Stimulated activated CD8-positive, alpha-beta memory T cell treated with anti-CD3 and anti-CD28 coated beads, Interleukin-15, amount 100 ng/mL, for 24 hours (primary cell): ENCODE measurements at places on chromosomes 1 and 21.
A peak's percentile ranks its signal among the peaks of the same experiment; 100 is the strongest.

- no peak for DNase-seq
Observed at GRCh38 chr1:207361889-207362288, 40.4 kb downstream of the CD55 start.

- no peak for DNase-seq
Observed at GRCh38 chr1:119674835-119675289, 26.8 kb upstream of the ZNF697 start.

DNA sequence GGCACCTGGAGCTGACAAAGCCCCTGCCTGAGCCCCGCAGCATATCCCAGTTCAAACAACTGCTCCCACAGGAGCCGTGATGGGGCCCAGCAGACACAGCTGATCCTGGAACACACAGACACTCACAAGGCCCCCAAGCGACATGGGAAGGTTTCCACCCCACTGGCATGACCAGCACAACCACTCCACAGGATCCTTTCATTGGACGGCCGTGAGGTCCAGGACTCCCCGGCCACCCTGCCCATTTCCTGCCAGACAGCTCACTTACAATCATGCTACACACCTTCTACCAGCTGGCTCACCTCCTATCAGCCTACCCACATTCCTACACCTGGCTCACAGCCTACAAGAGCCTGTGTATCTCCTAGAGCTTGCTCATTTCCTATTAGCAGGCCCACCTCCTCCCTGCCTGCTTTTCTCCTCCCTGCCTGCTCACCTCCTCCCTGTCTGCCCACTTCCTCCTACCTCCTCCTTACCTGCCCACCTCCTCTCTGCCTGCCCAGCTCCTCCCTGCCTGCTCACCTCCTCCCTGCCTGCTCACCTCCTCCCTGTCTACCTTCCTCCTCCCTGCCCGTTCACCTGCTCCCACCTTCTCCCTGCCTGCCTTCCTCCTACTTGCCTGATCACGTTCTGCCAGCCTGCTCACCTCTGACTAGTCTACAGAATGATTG is 73.9 kb downstream of the MATN1 start:
- DNase-seq: no peak

DNA sequence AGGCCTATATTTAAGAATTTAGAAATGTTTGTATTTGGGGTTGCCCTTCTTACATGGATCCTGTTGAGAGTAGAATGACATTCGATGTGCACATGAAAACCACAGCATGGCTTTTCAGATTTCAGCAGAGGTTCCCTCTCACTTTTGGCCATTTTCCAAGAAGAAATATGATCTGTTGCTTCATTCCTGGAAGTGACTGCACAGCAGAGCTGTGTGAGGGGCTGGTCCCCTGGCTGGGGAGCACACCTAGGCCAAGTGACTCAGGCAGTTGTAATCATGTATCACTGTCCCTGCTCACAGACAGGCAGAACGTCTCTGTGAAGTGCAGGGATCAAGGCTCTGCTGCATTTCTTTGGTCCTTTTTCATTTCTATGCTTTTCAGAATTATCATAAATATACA is 32.3 kb downstream of the AGT start:
- DNase-seq: no peak

GRCh38 chr1:215845234-215845891 is 278.3 kb downstream of the KCTD3 start:
- no peak for DNase-seq

GRCh38 chr1:155334962-155335361 is 14.3 kb downstream of the RUSC1 start:
- DNase-seq: no peak

DNA sequence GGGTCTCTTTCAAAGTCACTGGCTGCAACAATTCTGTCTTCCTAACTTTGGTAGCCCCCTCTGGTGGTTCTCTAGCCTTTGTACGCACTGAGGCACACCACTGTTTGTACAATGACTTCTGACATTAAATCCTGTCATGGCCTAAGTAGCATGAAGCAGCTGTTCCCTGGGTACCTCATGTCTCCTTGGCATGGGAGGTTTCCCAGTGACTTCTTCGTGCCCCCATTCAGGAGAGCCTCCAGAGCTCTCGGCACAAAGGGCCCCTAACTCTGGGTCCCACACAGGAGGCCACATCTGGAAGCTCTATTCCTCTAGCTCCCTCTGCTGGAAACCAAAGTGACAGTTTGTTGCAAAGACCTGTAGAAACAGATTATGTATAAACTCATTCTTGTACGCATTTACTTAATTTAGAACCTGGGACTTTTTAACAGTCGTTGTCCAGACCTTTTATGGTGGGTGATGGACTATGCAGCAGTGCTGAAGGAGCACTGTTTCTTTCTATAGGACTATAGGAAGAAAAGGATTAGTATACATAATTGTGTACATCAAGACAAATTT is 13.4 kb downstream of the SWT1 start:
- no peak for DNase-seq

- DNase-seq: no peak
Observed at GRCh38 chr1:62744611-62745577, 39.0 kb upstream of the ATG4C start.

- DNase-seq: no peak
Observed at GRCh38 chr1:211576717-211577116, 2.2 kb downstream of the SLC30A1 start.

DNA sequence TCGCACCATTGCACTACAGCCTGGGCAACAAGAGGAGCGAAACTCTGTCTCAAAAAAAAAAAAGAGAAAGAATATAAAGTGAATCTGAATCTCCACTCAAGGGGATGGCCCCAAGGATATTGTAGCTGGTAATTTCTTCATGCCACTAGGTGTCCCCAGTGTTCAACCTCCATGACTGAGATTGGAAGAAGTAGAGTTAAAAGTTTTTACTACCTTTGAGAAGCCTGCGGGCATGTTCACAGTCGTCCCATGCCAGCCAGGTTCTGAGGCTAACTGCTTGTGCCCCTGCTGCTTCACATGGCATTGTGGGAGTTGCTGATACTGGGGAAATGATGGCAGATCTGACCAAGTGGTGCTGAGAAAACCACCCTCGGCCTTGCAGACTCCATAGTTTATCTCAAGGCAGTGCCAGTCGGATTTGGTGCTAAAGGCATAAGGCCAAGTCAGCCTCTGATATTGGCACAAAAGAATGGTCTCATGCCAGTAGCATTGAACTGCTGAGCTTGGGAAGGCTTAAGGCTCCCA is 10.8 kb upstream of the SHISA4 start:
- DNase-seq: no peak

GRCh38 chr1:91729621-91730358 is 156.2 kb downstream of the TGFBR3 start:
- no peak for DNase-seq

DNA sequence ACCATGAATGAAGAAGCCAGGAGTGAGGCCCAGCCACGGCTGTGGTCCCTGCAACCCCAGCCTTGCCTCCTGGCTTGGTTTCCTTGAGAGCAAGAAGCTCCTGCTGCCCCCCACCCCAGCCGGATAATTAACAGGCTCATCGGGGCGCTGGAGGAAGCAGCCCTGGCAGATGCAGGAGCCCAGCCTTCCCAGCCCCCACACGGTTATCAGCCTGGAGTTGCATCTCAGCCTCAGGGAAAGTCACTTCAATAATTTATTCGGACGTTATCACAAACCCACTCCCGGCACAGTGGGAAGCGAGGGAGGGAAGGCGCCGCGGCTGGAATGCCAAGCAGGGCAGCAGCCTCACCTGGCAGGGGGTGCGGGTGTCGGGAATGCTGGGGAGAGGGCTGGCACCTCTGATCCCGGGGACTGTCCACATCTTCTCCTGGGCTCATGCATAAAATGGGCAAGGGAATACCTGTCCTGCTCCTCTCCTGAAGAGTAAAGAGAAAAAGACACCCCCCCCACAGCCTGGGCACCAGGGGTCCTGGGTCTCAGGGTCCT is 43.3 kb upstream of the LRP8 start:
- DNase-seq: no peak

- no peak for DNase-seq
Observed at GRCh38 chr1:203662360-203662759, 35.7 kb downstream of the ATP2B4 start.

GRCh38 chr1:74767490-74767889 is 34.5 kb downstream of the TYW3 start:
- DNase-seq: no peak

- peak; percentile 15 for DNase-seq
Observed at GRCh38 chr1:43367026-43367903, 546 bp downstream of the ELOVL1 start.

- DNase-seq: no peak
Observed at GRCh38 chr21:14987370-14988170, 77.2 kb downstream of the NRIP1 start.

DNA sequence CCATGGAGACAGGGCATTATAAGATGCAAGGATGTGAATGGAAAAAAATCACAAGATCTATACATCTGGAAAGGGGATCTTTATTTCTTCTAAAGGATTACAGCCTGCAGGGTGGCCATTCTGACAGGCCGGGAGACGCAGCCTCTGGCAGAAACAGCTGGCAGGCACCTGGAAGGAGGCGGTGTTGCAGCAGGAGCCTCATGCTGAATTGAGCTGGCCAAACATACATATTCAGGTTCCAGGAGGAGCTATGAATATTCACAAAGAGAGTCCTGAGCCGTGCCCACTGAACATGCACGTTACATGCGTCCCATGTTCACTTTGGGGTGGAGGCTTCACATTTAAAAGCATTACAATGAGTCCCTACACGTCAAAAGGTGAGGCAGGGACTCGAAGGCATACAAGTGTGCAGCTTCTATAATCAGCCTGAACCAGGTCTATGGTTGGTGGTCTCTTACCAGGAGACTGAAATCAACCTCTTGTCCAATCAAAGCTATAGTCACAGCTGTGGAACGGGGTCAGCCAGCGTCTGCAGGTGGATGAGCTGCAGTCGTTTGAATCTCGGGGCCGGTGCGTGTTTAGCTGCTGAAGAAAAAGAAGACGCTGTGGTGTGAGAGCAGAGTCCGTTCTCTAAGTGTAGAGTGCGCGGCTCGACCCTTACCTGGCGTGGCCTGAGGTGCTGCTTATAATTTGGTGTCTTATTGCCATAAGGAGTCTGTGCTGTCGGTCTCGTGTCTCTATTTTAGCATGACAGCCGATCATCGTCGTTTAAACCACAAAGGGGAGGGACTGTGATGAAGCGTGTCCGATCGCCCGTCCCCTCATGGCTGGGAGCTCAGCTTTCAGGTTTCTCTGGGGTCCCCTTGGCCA is 183.0 kb downstream of the ETS2 start:
- no peak for DNase-seq

DNA sequence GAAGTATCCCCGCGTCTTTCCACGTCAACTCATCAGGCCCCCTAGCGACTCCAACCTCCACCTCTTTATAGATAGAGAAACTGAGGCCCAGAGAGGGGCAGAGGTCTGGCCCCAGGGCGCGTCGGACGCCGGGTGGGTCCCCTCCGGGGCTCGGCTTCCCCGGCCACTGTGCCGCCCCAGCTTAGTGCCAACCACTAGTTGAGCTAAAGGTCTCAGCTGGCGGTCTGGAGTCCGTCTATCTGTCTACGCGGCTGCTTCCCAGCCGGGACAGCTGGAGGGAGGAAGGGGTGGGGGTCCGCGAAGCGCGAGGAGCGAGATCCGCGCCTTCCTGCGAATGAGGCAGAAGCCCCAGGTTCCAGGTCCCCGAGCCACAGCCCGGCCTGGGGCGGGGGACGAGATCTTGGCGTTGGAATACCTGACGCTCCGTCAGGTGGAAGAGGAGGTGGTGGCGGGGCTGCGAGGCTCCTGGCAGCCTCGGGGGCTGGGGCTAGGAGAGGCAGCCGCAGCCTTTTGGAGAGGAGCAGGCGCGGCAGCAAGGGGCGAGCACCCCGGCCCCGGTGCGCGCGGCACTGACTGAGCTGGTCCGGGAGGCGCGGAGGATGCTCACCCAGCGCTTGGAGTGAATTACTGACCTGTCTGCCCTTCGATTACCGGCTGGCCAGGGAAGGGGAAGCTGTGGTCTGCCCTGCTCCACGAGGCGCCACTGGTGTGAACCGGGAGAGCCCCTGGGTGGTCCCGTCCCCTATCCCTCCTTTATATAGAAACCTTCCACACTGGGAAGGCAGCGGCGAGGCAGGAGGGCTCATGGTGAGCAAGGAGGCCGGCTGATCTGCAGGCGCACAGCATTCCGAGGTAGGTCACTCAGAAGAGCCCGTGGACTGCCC is 937 bp downstream of the PODN start:
- DNase-seq: no peak

DNA sequence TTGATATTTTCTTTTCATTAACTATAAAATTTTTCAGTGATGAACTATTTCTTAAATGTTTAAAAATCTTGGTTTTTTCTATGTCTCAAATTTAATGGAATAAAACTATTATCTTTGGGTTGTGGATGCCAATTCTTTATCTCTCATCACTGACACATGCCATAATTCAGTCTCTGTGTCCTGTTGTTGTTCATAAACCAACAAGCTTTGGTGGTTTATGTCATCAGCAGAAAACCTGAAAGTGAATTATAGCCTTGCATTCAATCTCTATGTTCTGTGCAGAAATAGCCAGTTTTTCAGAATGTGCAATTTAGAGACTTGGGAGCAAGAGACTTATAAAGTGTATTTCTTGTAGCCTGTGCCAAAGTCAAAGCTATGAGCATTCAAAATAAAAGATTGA is 462.6 kb upstream of the ADGRL4 start:
- DNase-seq: no peak

DNA sequence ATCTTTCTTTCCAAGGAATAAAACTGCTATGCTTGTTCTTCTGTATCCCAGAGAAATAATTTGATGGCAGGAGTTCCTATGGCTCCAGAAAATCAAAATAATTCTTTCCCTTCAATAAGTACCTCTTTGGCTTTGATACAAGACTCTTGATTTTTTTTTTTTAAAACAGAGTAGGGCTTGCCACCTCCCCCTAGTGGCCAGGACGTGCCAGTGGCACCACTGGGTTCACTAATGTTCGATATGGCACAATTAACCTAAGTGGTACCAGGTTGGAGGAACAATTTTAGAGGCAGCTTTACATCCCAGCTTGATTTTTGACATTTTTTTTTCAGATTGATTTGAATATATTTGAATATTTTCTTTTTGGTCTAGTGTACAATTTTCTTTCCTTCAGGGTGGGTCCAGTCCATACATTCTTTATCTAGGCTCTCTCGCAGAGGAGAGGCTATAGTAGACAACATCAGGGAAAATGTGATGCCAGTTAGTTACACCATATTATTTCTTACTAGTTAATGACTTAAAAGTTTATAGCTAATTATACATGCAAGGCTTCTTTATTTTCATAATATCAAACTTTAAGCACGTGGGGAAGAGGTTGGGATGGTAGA is 330.9 kb downstream of the S1PR1 start:
- no peak for DNase-seq

- no peak for DNase-seq
Observed at GRCh38 chr1:35524106-35524505, 33.1 kb downstream of the KIAA0319L start.
